ENCODE measurements at places on chromosomes 11 and 22.
A peak's percentile ranks its signal among the peaks of the same experiment; 100 is the strongest.

DNA sequence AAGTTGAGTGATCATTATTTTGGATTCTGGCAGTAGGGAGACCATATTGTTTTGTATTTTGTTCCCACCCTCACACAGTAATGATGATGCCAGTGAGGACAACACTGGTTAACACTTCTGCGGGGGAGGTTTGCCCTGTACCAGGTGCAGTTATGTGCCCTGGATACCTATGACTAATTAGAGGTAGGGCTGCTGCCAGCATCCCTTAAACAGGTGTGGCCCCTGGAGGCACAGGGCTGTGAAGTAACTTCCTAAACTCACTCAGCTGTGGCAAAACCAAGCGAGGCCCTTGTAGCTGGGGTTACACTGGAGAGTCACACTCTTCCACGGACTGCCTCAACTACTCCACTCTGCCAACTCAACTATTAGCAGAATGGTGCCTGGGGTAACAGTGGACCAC is 64.5 kb downstream of the MCM5 start:
- DNase-seq: no peak

- DNase-seq: peak; percentile 45
Measured at GRCh38 chr22:38513063-38513462, 7.0 kb upstream of the DDX17 start.

DNA sequence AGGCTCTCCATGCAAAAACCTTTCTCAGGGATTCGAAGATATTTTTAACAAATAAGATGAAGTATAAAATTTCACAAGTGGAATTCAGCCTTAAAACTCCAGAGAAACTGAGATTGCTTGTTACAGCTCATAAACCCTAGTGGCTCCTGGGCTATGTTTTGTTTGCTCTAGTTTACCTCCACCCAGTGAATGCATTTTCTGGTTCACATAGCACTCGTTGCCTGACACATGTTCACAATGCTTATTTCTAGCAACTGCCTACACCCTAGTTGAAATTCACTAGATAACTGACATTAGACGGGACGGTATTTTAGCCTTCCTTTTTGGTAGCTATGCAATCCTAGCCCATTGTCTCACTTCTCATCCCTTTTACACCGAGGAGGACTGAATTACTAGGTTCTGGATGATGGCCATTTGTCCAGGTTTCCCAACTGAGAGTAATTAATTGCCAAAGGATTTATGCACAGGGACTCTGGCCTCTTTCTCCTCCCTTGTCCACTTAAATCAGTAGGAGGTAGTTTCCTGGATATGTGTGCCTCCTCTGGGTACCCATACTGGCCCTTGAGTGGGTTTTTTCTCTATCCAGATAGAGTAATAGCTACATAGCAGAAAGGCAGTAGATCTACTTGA is 951.6 kb downstream of the DLG2 start:
- no peak for DNase-seq

DNA sequence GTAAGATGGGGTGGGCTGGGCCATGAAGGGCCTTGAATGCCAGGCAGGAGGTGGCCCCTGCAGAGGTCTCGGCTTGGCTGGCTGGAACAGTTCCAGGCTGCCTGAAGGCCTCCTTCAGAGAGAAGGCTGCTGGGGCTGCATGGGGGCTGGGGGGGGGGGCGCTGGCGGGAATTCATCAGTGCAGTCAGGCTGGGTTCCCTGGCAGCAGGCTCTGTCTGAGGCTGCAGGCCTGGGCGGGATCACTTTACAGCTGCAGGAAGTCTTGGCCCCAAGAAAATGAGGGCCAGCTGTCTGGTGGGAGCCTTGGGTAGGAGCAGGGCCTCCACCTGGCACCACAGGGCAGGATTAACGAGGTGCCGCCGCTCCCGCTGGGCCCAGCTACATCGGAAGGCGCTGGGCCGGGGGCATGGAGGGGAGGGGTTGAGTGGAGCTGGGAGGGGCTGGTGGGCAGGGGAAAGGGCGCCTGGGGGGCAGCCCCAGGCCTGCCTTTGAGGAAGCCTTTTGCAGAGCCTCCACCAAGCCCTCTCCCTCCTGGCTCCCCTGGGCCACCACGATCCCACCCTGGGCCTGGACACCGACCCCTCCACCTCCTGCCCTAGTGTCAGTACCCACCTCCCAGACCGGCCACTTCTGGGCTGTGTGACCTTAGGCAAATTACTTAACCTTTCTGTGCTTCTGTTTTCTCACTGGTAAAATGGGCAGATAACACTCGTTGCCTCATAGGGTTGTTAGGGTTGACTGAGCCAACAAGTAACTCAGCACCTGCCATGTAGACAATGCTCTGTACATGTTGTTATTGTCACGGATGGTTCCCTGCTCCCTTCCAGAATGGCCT is 31.0 kb upstream of the HMOX1 start:
- no peak for DNase-seq

- no peak for DNase-seq
Measured at GRCh38 chr11:27718346-27718862, 18.1 kb upstream of the BDNF start.

- DNase-seq: no peak
Measured at GRCh38 chr11:27795955-27796861, 96.0 kb upstream of the BDNF start.

DNA sequence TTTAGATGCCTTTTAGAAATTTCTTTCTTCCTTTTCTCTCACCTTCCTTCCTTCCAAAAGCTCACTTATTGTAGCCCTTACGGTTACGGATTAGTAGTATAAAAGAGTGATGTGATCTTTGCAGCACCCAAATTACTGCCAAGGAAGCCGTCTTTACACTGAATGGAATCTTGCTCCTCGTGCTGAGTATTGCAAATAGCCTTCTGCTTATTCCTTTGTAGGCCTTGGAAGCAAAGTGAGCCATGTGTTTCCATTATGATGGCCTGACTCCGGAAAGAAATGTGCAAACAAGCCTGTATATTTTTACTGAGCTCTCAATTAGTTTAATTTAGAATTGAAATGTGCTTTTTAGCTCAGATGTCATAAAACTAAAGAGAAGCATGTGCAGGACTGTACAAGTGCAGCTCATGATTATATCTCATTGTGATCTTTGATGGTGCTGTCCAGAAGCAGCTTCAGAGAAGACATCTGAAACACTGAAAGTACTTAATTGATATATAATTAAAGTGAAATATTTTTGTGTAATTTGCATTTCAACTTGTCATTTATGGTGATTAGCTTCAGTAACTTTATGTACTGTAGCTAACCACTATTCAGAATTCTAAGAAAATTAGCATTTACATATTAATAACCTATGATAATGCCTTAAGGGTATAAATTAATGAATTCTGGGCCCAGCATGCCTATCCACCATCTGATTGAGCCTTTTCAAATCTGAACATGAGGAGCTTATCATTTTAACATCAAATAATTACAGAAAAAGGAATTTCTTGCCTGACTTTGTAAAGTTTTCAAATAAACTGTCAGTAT is 129.3 kb downstream of the GRIA4 start:
- no peak for DNase-seq

DNA sequence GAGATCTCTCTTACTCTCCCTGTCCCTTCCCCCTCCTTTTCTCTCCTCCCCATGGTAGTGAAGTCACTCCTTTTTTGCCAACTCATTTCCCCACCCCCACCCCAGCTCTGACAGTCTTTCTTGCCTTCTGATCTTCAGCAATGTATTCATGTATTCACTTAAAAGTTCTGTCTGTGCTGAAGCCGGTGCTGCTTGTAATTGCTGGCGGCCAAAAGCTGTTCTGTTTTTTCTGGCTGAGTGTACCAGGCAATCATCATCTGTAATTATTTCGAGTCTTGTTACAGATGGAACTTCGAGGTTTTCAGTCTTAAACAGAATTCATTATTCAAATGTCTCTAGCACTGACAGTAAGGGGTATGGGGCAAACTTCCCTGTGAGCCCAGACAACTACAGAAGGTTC is 99.5 kb downstream of the SPATA19 start:
- no peak for DNase-seq

- no peak for DNase-seq
Measured at GRCh38 chr11:71178076-71178475, 74.3 kb downstream of the SHANK2 start.

DNA sequence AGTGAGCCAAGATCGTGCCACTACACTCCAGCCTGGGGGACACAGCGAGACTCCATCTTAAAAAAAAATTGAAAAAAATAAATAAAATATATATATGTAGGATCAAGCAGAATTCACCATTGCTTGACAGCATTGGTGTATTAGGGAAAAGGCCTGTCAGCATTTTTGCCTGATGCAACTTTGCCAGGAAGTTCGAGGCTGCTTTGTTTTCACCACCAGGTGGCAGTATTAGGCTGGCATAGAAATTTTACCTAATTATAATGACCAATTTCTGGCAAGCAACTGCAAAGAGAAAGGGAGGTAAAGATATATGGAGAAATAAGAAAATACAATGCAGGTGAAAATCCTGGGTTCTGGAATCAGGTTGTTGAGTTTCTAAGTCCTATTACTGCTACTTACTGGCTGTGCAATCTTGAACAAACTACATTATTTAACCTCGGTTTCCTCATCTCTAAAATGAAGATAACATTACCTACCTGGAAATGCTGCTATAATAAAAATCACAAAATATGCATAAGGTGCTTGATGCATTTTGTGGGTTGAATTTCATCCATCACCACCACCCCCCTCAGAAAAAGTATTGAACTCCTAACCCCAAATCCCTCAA is 24.7 kb downstream of the LAYN start:
- peak; percentile 57 for DNase-seq

DNA sequence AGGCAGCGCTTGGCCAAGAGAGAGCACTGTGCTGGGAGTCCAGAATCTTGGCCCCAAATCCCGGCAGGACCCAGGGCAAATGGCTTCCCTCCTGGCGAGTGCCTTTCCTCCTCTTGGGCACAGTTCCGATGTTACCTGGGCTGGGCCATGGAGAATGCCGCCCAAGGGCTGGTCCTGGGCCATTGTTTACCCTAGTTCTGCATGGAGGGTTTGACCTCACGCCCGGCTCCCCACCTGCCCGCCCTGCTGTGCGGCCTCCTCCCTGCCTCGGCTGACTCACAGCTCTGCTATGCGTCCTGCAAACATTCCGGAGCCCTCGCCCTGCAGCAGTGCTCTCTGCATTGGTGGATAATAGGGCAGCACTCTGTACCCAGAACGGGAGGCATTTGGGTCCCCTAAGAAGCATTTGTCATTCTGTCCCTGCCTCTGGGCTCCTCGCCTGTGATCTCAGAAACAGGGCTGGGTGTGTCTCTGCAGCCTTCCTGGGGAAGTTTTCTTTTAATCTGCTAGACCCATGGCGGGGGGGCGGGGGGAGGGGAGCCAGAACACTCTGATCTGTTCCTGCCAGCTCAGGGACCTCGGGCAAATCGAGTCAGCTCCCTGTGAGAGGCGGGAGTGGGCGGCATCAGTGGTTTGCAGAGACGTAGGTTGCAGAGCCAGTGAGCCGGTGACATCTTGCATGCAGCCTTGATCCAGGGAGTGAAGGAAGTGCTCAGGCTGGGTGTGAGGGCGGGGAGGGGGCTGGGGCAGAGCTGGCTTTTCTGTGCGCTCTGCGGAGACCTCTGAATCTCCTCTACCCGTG is 32.9 kb upstream of the SMIM38 start:
- peak; percentile 24 for DNase-seq

GRCh38 chr11:129223701-129224149 is 31.6 kb upstream of the ARHGAP32 start:
- DNase-seq: no peak

GRCh38 chr11:72918851-72919250 is 104.6 kb downstream of the ATG16L2 start:
- no peak for DNase-seq

DNA sequence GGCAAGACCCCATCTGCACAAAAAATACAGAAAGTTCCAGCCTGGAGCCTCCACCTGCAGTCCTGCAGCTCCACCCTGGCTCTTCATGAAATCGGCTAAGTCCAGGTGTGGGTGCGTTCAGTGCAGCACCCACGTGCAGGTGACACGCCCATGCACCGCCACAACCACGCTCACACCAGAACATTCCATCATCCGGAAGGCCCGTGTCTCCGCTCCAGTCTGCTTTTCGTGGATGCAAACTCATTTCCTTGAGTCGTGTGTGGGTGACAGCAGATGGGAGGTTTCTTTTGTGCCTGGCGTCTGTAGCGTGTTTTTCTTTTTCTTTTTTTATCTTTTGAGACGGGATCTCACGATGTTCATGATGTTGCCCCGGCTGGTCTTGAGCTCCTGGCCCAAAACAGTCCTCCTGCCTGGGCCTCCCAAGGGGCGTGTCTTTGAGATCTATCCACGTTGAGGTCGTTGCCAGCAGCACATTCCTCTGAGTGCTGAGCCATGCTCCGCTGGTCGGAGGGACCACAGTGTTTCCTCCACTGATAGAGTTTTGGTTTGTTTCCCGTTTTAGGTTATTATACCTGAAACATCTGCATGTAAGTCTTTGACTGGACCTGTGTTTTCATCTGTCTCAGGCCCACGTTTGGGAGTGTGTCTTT is 7.2 kb downstream of the PTDSS2 start:
- DNase-seq: no peak

DNA sequence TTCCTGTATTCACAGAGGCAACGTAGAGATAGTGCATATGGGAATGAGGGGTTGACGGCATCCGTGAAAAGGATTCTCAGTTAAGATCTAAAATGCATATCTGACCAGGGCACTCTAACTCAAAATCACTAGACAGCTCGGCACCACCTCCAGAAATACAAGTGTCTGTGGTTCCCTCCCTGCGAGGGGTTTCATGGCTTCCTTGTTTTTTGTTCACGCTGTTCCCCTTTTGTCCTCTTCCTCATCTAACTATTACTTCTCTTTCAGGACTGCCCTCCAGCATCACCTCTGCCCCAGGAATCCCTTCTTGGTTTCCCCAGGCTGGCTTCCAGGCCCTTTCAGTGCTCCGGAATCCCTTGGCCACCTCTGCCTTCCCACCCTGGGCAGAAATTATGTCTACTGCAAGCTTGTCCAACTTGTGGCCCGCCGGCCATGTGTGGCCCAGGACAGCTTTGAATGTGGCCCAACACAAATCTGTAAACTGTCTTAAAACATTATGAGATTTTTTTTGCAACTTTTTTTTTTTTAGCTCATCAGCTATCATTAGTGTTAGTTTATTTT is 159.9 kb downstream of the FBXO7 start:
- no peak for DNase-seq

DNA sequence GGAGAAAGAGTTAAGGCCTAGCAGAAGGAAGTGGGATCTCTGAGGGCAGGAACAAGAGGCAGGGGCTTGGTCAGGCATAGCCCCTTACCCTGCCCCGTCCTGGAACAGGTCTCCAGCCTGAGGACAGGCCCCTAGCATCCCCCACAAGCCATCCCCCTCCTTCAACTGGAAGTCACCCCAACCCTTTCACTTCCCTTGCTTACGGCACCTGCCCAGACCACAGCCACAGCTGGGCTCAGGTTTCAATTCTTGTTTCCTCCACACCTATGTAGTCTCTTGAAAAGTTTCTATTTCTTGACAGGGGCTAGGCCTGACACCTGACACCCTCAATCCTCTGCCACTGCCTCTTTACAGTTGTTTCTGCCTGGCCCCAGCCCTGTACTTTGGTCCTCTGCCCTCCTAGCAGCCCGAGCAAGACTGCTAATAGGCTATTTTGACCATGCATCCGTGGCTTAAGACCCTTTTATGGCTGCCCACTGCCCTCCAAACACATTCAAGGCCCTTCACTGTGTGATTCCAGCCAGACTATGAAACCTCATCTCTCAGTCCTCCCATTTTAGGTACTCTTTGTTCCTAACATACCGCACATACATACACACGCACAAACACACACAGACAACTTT is 10.9 kb upstream of the FCHSD2 start:
- no peak for DNase-seq
